ENCODE measurements at places on chromosomes 12 and 14. TPM values are rescaled to one million over a fixed set of nuclear protein-coding genes. Genes with fewer than 3 reads are reported as not detected.
A peak's percentile ranks its signal among the peaks of the same experiment; 100 is the strongest.

- no peak for DNase-seq
These were observed 212.9 kb downstream of the ESR2 start for GRCh38 chr14:64081174-64081746.

DNA sequence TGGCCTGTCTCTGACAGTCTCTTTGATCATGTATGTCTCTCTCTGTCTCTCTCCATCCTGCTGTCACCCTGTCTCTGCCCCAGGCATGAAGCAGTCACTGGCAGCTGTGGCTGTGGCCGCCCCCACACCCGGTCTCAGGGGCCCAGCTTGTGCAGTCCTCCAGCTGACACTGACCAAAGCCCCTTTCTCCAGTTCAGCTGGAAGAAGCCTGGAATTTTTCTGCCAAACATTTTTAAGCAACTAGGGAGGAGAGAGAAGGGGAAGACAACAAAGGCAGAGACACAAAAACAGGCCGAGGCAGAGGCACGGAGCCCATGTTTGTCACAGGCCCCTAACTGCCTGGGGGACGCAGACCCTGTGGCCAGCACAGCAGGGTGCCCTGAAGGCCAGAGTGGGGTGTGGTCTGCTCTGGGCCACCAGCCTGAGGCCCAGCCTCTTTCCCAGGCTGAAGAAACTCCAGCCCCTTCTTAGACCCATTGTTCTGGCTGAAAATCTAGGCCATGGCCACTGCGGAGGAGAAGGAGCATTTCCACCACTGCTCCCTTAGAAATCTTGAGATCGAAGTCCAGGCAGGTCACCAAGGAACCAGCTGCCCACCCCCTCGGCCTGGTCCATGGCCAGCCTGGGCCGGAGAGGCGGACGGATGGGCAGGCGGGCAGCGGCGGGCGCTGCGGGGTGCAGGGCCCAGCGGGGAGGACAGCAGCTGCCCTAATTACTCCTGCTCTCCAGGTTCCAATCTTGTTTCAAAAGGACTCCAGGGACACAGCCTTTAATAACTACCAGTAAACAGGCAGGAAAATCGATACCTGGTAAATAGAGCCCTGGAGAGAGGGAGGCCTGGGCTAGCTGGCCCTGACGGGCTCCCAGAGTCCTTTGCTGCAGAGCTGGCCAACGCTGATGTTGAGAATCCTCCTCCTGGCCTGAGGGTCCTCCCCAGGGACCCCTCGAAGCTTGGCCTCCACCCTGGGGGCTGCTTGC is 14.9 kb downstream of the DTX1 start:
- DNase-seq = no peak

DNA sequence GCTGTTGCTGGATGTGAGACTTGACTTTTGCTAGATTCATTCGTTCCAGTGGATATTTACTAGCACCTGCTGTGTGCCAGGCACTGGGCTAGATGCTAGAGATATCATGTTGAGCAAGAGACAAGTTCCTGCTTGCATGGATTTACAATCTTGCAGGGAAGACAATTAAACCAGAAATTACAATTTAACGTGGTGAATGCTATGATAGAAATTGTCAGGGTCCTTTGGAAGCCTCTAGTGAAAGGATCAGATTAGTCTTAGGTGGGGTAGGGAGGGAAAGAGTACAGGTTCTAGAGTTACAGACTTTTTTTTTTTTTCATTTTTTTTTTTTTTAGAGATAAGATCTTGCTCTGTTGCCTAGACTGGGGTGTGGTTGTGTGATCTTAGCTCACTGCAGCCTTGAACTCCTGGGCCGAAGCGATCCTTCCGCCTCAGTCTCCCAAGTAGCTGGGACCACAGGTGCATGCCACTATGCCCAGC is 36.7 kb downstream of the SPATS2 start:
- no peak for DNase-seq

Gene SIX6
- polyA plus RNA-seq = not detected

Gene TAS2R14
- 5.0 TPM for polyA plus RNA-seq

GRCh38 chr12:107570721-107571120 is 114.9 kb upstream of the PWP1 start:
- no peak for DNase-seq

GRCh38 chr14:22887260-22887989 is 4.4 kb downstream of the REM2 start:
- DNase-seq = peak; percentile 43

- no peak for DNase-seq
These were observed 85.5 kb downstream of the CDK17 start for GRCh38 chr12:96314723-96315122.

DNA sequence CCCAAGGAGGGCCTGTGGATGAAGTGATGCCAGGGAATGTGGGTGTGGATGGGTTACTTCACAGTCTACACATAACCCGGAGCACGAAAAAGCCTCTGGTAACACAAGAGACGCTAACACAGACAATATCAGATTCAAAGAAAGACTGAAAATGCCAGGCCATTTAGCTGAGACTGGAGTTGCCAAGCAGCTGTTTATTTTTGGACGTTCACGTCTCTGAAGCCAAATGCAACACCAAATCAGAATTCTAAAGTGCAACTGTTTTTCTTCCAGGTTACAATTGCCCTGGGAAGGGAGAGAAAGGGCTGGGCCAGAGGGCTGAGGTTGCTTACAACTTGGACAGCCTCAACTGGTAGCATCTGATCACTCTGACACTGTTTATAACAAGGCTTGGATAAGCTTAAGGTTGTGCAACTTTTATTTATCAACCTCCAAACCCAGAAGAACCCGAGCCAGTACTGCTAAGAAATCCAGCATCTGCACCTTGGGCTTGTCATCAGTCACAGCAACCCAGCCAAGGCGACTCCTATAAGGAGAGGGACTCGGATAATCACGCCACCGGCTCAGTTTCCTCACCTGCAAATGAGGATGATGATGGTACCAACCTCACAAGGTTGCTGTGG is 24.8 kb downstream of the NUAK1 start:
- DNase-seq = no peak

GRCh38 chr14:95480887-95481226 is 35.6 kb downstream of the SYNE3 start:
- DNase-seq = no peak

Gene CLEC6A
- polyA plus RNA-seq = not detected

GRCh38 chr12:88698471-88698870 is 118.2 kb upstream of the KITLG start:
- no peak for DNase-seq

GRCh38 chr12:104171785-104172569 is 34.0 kb upstream of the NFYB start:
- no peak for DNase-seq

DNA sequence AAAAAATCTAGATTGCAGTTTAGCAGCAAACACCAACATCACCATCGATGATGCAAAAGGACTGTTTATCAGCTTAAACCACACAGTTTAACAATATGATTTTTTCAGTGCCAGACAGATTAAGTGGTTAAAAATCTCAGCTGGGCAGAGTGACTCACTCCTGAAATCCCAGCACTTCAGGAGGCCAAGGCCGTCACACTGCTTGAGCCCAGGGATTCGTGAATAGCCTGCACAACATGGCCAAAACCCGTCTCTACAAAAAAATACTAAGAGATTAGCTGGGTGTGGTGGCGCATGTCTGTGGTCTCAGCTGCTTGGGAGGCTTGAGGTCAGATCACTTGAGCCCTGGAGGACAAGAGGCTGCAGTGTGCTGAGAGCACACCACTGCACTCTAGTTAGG is 8.9 kb downstream of the RSRC2 start:
- DNase-seq = peak; percentile 44

- no peak for DNase-seq
These were observed 203.6 kb upstream of the DIO3 start for GRCh38 chr14:101357559-101358319.

GRCh38 chr12:124479680-124480468 is 87.5 kb downstream of the NCOR2 start:
- peak; percentile 65 for DNase-seq

GRCh38 chr14:102344084-102344483 is 18.6 kb downstream of the CINP start:
- no peak for DNase-seq

- DNase-seq = no peak
These were observed 4.1 kb upstream of the TUBA1C start for GRCh38 chr12:49260571-49261363.
